ENCODE measurements at places on chromosomes 7 and 10. TPM values are rescaled to one million over a fixed set of nuclear protein-coding genes. Genes with fewer than 3 reads are reported as not detected.

Gene ANKRD1
- total RNA-seq: not detected

Gene SFRP5
- total RNA-seq: not detected

Gene FFAR4
- total RNA-seq: not detected

Gene TMEM229A
- total RNA-seq: not detected

Gene TWIST1
- total RNA-seq: 3.1 TPM

Gene COBL
- total RNA-seq: not detected

Gene TSPAN12
- not detected for total RNA-seq

Gene UNCX
- not detected for total RNA-seq

Gene APBB1IP
- total RNA-seq: 50.4 TPM

Gene ITIH5
- 0.34 TPM for total RNA-seq

Gene EEF1AKMT2
- 10.0 TPM for total RNA-seq

Gene CC2D2B
- total RNA-seq: 0.24 TPM

Gene CTNNA3
- total RNA-seq: 5.7 TPM

Gene LEP
- not detected for total RNA-seq

Gene TEX47
- total RNA-seq: not detected

Gene PLEKHS1
- total RNA-seq: not detected

Gene TSPAN33
- total RNA-seq: 2.6 TPM

All from activated T-helper 17 cell treated with anti-CD3 and anti-CD28 coated beads, Interleukin-2, amount 50 U/mL, for 72 hours (primary cell).